NCI-H146 (cell line): ENCODE measurements at places on chromosomes 1 and 21.

DNA sequence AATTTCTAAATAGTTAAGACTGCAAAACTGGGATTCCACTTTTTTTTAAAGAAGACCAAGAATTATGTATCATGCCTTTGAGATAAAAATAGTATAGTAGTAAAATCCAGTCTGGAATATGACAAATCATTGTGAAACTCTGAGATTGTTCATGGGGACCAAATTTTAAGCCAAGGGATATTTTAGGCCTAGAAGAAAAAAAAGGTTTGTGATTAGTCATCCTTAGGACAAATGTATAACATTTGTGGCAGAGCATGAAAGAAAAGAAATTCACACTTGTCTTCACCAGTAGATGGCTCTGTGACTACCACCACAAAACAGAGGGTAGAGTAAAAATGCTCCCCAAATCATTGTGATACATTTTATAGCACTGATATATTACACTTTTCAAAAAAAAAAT, 226.1 kb downstream of the KCTD3 start:
- no peak for DNase-seq

DNA sequence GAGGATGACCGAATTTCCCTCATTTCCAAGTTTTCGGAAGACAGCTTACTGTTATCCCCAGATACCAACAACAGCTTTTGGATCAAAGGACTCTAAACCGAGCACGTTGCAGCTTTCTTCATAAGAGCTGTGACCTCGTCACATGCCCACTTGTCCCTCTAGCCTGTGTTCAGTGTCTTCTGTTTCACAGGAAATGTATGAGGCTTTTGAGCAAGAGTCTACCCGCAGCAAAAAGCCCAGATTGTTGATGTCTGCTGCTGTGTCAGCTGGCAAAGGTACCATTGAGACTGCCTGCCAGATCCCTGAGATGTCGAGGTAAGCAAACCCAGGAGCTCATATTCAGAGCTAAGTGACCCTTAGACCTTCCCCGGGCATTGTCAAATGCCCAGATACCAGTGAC, 24.1 kb downstream of the CHI3L2 start:
- no peak for DNase-seq

- no peak for DNase-seq
Measured at GRCh38 chr1:160999376-160999775, 21.6 kb downstream of the F11R start.

DNA sequence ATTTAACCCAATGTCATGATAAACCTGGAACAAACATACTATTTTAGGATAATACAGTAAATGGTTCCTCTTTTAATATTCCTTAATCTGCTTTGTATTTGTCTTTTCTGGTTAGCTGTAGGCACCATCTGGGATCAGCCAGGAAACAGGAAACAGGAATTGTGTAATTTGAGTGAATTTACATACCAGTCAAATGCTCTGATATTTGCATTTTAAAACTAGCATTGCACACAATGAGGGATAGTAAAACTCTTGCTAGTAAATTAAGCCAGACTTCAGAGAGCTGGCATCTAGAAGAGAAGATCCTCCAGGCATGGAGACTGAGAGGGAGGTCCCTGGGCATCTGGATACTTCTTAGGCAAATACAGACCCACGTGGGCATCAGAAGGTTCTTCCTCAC, 103.5 kb downstream of the HMCN1 start:
- DNase-seq = no peak

DNA sequence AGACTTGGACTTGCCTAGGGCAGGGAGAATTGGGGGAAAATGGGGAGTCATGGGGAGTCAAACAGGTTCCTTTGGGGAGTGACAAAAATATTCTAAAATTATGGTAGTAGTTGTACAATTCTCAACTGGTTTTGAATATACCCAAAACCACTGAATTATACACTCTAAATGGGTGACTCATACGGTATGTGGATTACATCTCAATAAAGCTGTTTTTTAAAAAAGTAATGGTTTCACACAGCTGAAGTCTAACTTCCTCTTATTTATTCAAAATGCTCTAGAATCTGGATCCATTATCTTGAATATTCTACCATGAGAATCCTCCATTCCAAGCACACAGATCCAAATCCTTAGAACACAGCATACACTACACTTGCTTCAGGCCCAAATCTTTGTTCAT, 11.1 kb downstream of the EIF4G3 start:
- no peak for DNase-seq

GRCh38 chr1:220979371-220979770, 100.1 kb downstream of the HLX start:
- no peak for DNase-seq

DNA sequence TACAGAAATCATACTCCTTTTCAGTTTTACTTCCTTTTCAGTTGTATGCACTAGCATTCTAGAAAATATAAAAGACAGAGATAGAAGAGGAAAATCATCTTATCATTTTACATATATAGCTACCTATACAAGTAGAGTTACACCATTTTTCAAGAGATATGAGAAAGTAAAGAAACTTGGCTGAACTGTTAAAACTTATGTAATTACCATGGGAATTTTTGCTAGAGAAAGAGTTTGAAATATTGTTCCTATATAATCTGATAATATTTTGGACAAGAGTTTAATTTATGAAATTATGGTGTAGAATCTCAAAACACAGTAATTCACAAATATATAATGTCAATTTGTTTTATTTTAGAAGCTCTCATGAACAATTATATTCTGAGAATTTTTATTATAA, 180.8 kb downstream of the PLPPR4 start:
- no peak for DNase-seq

GRCh38 chr1:81430236-81430938, 370.3 kb upstream of the ADGRL2 start:
- DNase-seq = no peak

DNA sequence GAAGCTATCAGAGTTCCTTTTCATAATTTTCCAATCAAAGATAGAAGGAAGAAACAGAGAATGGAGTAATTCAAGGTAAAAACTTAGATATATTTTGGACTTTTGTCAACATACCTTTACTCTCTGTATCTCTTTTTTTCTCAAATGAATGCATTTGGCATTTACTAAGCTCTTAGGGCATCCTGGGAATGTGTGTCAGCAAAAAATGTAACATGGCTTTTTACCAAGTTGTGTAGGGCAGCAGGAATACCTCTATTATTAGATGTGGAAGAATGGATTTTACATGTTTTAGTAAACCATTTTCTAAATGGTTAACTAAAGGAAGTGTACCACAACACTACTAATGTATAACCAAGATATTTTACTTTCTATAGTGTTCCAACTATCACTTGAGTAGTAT, 4.2 kb upstream of the COL11A1 start:
- no peak for DNase-seq

GRCh38 chr1:240618946-240619345, 7.0 kb upstream of the GREM2 start:
- no peak for DNase-seq

- DNase-seq = no peak
Measured at GRCh38 chr1:91018006-91018405, 3.8 kb downstream of the ZNF644 start.

DNA sequence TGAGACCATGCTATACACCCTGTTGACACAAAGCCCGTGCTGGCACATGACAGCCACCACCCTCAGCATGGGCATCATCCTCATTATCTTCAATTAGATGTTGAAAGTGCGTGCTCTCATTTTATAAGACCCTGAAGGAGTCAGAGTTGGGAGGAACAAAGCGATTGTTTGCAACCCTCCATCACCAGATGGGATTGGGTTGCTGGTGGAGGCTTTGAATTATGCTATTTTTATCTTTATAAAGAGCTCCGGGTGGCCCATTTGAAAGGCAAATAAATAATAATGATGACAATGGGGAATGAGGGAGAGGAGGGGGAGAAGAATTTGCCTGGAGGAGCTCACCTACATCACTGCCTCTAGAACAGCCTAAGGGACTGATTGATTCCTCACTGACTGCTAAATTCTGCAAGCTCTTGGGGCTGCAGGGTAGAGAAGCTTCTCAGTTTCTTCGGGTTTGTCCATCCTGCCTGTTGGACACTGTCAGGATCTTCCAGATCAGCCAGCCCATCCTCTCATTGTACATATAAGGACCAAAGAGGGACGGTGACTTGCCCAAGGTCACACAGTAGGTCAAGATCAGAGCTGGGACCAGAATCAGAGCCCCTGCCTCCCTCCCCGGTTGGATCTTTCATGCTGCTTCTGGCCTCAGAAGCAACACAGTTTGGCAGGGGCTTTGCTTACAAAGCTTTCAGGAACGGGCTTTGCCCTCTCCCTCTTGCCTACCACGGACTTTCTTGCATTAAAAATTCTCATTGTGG, 130.9 kb upstream of the ZBTB40 start:
- DNase-seq = peak; percentile 91

DNA sequence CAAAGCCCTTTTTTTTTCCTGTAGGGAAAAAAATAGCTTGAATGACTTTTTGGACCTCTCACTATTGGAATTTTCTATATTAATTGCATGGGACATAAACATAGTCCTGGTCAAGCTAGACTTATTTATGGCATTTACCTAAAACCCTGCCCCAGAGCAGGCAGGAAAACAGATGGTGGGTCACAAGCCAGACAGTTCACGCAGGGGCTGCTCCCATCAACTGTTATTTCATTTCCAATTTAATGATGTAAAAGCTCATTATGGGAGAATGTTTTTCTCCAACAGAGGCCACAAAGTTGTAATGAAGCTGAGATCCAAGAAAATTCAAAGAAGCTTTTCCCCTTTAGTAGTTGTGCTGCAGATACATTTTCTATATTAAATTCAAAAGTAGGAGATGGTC, 99.2 kb downstream of the SGIP1 start:
- DNase-seq = no peak

- DNase-seq = no peak
Measured at GRCh38 chr1:212242288-212242984, 42.8 kb upstream of the PPP2R5A start.

GRCh38 chr1:63807046-63807445, 33.2 kb downstream of the ROR1 start:
- DNase-seq = no peak
